ENCODE measurements at places on chromosomes 7 and 10. TPM values are rescaled to one million over a fixed set of nuclear protein-coding genes. Genes with fewer than 3 reads are reported as not detected.

- no peak for DNase-seq
These were observed 179.1 kb upstream of the LRRTM3 start for GRCh38 chr10:66746711-66747110.

- DNase-seq: no peak
These were observed 412 bp upstream of the PPIA start for GRCh38 chr7:44796034-44796503.

DNA sequence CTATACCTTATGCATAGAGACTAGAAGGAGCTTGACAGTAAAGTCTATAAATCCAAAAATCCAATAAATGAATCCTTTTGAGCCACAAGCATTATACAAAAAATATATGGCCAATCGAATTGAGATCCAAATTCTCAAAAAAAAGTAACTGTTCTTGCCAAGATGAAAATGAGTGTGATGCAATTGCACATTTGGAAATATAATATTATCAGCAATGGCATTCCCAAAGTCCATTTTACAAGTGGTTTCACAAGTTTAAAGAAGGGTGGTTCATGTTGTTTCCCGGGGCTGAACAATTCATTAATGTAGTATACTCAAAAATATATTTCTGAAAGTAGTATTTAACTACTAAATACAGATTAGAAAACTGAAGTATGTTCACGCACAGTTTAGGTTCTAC, 7.3 kb downstream of the RP9 start:
- DNase-seq: peak; percentile 48

- no peak for DNase-seq
These were observed 2.0 kb upstream of the KMT2E start for GRCh38 chr7:105011831-105012502.

- no peak for DNase-seq
These were observed 78.1 kb downstream of the CDK1 start for GRCh38 chr10:60856405-60856804.

- no peak for DNase-seq
These were observed 92.4 kb downstream of the TPST1 start for GRCh38 chr7:66297579-66297978.

GRCh38 chr10:124708922-124709520, 35.2 kb downstream of the FAM53B start:
- no peak for DNase-seq

GRCh38 chr7:14762561-14762960, 140.0 kb downstream of the DGKB start:
- DNase-seq: no peak

DNA sequence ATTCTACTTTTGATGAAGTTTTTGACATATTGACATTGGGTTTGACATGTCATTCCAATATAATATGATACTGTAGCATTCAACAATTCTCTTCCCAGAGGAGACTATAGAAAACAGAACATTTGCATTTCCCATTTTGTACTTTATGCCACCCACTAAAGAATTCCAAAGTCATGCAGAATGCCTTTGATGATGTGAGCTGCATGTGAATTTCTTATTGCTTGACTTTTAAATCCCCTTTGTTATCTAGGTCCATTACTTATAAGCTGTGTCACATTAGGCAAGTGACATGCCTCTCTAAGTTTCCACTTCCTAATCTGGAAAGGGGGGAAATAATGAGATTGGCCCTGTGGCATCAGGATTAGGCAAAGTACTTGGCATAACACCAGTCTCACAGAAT, 436.7 kb downstream of the AUTS2 start:
- DNase-seq: no peak

DNA sequence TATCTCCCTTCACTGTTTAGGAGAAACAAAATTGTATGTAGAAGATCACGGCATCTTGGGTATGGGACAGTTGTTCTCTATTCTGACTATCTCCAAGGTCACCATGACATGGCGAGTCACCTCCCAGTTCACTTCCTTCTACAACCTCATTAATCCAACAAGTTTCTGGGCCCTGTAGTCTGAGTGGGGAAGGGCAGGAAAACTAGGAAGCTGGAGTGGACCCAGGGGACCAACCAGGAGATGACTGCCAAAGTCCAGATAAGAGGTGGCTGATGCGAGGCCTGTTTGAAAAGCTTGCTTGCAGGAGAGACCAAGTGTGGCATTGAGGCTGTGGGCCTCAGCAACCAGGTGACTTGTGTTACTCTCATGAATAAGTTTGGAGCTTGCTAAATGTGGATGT, 584.9 kb downstream of the TNS3 start:
- DNase-seq: no peak

- peak; percentile 72 for DNase-seq
These were observed 76.3 kb downstream of the COL13A1 start for GRCh38 chr10:69878038-69878437.

DNA sequence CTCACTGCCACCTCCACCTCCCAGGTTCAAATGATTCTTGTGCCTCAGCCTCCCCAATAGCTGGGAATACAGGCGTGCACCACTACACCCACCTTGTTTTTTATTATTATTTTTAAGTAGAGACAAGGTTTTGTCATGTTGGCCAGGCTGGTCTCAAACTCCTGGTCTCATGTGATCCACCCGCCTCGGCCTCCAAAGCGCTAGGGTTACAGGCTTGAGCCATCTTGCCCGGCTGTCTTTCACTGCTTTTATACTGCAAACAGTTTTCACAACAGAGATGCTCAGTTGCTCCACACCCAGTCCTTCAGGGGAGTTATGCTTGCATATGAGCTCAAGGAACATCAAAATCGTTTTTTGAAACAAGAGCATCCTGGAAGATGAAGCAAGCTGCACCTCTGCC, 1.3 kb upstream of the PRR15 start:
- no peak for DNase-seq

- no peak for DNase-seq
These were observed 76.6 kb downstream of the HDAC9 start for GRCh38 chr7:18572154-18572553.

GRCh38 chr7:20504060-20504459, 111.4 kb upstream of the ABCB5 start:
- no peak for DNase-seq

- DNase-seq: no peak
These were observed 11.1 kb downstream of the ING3 start for GRCh38 chr7:120961638-120962173.

DNA sequence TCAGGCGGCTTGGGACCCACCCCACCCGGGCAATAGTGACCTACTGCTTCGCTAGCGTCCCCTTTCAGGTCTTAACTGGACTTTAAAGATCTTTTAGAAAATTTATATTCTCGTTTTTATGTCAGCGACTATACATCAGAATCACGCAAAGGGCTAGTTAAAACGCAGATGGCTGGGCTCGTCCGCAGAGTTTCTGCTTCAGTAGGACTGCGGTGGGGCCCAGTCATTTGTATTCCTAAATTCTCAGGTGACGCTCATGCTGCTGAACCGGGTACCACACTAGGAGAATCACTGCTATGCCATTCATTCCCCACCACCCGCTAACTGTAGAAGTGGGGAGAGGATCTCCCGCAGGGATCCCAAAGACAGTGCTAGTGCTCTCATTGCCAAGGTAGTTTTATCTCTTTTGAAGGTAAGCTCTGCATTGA, 12.0 kb upstream of the SP8 start:
- DNase-seq: no peak

GRCh38 chr7:159033473-159033825, 111.2 kb downstream of the VIPR2 start:
- DNase-seq: no peak

DNA sequence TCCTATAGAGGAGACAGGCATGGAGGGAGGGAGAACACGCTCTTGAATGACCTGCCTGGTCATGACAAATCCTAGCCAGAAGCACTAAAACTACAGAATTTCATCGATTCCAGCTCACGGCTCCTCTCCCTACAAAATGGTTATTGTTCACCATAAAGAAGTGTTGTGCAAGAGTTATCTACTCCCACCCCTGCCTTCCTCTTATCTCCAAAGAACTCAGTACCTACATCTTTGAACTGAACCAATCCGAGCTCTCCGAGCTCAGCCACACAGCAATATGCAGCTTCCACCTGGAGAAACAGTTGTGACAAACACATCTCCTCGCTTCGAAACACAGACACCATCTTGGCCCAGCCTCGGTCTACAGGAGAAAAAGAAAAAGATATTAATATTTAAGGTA, 26.9 kb upstream of the TMEM213 start:
- no peak for DNase-seq

DNA sequence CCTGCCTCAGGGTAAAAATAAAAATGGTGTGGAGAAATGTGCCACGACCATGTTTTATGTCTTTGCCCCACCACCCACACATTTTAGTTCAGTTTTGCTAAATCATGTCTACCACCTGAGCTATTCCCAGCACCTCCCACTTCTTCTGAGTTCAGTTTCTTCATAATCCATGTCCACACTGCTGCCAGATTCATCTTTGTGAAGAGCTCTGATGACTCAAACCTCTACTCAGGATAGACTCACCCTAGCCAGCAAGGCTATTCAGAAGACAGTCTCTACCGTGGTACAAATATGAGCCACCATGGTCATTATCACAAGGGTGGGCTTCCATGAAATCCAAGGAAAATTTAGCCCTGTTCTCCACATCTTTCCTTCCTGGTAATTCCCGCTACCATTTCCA, 231.1 kb upstream of the PRKCQ start:
- DNase-seq: no peak

GRCh38 chr10:45410807-45411606, 37.0 kb downstream of the ALOX5 start:
- no peak for DNase-seq

DNA sequence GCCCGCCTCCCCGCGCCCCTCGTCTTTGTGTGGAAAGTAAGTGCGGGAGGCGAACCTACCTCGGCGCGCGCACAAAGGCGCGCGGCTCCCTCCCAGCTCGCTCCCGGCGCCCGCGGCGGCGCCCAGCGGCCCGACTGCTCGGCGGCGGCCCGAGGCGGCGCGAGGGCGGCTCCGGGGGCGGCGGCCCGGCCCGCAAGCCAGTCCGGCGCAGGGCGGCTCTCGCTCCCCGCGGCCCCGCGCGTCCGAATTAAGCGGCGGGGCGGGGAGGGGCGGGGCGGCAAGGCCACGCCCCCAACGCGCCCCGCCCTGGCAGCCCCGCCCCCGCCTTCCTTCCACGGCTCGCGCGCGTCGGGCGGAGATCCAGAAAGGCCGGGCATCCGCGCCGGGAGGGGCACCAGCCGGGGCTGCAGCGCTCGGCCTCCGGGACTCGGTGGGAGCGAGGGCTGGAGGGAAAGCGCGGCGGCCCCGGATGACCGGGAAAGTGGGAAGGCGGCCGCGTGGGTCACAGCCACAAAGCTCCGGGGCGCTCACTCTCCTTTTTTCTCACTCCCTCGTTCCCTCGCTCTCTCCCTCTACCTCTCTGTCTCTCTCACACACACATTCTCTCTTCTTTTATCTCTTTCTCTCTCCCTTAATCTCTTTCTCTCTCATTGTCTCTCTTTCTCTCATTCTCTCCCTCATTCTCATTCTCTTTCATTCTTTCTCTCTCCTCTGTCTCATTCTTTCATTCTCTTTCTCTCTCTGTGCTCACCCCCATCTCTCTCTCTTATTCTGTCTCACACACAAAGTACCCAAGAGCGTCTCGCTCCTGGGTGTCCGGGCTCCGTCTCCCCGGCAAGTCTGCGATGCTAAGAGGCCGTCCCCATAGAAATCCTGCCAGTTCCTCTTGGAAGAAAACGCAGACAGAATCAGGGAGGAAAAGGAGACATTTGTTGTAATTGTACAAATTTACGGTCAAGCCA, 170.2 kb downstream of the FAM107B start:
- peak; percentile 89 for DNase-seq

GRCh38 chr7:101113836-101114235, 13.1 kb upstream of the SERPINE1 start:
- DNase-seq: no peak

DNA sequence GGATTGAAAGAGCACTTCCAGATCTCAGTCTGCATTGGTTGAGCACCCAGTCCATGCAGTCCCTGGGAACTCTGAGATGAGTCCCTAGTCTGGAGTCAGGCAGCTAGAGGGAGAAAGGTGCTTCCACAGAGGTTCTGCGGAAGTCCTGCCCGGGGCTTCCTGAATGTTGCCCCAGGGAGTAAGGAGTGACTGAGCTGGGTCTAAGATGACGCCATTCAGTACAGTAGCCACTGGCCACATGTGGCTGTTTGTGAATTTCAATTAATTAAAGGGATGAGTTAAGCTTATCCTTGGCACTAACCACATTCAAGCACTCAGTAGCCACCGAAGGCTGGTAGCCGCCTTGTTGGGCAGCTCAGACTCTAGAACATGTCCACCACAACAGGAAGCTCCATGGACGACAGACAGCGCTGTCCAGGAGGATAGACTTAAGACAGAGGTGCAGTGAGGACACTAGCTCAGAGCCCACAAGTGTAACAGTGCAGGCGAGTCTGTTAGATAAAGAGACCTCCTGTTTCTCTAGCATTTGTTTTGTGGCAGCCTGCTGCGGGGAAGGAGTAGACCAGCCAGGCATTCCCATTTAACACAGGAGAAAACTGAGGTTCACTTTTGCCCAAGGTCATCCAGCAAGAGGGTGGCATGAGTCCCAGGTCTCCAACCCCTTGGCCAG, 101.6 kb upstream of the PPIF start:
- no peak for DNase-seq

- no peak for DNase-seq
These were observed 26.0 kb downstream of the PLPP4 start for GRCh38 chr10:120483006-120483405.

- no peak for DNase-seq
These were observed 74.3 kb upstream of the LYZL1 start for GRCh38 chr10:29214551-29214950.

- no peak for DNase-seq
These were observed 84.8 kb downstream of the FOXL3 start for GRCh38 chr7:374706-375311.

DNA sequence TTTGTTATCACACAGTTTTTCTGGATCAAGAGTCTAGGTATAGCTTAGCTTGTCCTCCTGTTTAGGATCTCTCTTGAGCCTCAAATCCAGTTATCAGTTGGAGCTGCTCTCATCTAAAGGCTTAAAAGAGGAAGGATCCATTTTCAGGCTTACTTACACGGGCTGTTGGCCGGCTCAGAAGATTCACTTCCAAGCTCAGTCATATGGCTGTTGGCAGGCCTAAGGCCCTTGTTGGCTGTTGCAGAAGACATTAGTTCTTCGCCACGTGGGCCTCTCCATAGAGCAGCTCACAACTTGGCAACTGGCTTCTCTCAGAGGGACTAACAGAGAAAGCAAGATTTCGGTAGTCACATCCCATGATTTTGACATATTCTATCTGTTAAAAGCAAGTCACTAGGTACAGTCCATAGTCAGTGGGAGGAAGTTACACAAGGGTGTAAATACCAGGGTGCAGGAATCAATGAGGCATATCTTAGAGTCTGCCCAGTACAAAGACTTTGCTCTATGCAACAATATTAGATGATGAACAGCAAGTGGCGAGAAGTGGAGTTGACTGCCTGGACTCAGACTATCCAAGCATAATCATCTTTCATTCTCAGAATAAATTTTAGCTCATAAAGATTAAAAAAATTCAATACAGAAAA, 280.1 kb upstream of the MBL2 start:
- DNase-seq: no peak

- DNase-seq: no peak
These were observed 19.8 kb downstream of the YME1L1 start for GRCh38 chr10:27134371-27134770.

Gene BAIAP2L1
- 18.8 TPM for polyA plus RNA-seq

Gene CRHR2
- polyA plus RNA-seq: 0.31 TPM

Gene NAT16
- polyA plus RNA-seq: not detected

Gene SDHAF3
- 34.0 TPM for polyA plus RNA-seq

Gene UCMA
- not detected for polyA plus RNA-seq

Gene PTTG1IP2
- not detected for polyA plus RNA-seq

Gene DPP6
- 0.59 TPM for polyA plus RNA-seq

Gene HOXA5
- 86.2 TPM for polyA plus RNA-seq

Gene ADAP1
- polyA plus RNA-seq: 7.2 TPM

Gene SAMD9
- polyA plus RNA-seq: 11.0 TPM

Gene ZNF22
- polyA plus RNA-seq: 69.0 TPM

Gene ASB4
- 1.3 TPM for polyA plus RNA-seq

Gene IFIT2
- polyA plus RNA-seq: 8.3 TPM

Gene SPDYE11
- 0.87 TPM for polyA plus RNA-seq

Gene ZCWPW1
- polyA plus RNA-seq: 8.5 TPM

Gene AGR2
- polyA plus RNA-seq: 97.9 TPM
